ENCODE measurements at places on chromosomes 13 and 19. TPM values are rescaled to one million over a fixed set of nuclear protein-coding genes. Genes with fewer than 3 reads are reported as not detected.

The ALKBH7 gene
- total RNA-seq = 25.4 TPM

The GAPDHS gene
- not detected for total RNA-seq

The SHFL gene
- 29.0 TPM for total RNA-seq

DNA sequence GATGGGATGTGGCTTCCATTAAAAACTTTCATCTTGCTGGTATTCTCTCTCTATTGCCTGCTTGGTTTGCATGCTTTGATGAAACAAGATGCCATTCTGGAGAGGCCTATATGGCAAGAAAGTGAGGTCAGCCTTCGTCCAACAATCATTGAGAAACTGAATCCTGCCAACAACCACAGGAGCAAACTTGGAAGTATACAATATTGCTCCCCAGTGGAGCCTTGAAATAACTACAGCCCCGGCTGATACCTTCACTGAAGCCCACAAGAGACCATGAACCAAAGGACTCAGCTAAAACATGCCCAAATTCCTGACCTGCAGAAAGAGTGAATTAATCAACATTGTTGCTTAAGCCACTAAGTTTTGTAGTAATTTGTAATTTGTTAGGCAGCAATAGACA, 82.5 kb upstream of the FGF14 start:
- peak; percentile 10 for DNase-seq

DNA sequence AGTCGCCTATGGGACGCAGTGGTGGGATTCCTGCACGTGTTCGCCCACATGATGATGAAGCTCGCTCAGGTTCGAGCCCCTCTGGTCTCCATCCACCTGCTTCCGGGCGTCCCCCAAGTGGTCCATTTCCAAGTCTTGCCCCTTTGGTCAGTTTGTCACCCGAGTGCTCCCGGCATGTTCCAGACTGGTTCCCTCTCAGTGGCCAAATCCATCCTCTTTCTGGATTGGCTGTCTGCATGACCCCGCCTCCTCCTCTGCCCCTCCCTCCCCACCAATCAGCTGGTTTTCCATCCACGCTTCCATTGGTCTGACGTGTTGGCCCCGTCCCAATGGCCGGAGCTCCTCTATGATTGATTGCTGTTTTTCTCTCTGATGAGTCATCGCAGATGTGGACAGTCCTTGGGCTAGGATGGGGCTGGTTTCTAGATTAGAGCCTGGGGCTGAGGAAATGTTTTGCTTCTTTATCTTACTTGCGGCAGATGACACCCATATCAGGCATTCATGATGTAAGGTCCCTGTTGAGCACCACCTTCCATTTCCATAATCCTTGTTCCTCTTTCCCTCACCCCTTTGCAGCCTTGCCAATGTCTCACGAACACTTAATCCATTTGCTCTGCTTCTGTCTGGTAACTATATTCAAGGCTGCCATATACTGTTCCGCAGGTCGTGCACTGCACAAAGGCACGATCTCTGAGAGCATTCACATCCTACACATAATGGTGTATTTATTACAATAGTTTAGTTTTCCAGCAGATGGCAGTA, 73.8 kb downstream of the MAP4K1 start:
- DNase-seq = peak; percentile 80

- DNase-seq = no peak
Measured at GRCh38 chr13:73035660-73036059, 23.1 kb upstream of the KLF5 start.

DNA sequence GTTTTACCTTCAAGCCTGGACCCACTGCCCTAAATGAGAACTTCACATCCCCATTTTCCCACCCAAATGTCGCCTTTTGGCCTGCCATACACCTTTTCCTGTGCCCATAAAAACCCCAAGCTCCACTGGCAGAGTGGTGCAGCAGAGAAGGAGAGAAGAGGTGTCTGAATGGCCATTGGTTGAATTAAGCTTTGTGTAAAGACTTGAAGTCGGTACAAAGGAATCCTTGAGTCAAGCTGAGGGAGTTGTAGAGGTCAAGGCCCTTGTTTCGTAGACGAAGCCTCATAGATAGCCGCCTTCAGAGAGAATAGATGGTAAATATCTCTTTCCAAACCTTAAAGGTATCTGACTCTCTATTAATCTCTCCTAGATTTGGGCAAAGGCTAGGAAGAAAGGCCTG, 1479.2 kb upstream of the PRR20A start:
- DNase-seq = no peak

Measured in LHCN-M2 (cell line).